ENCODE measurements at places on chromosomes 6 and 20. TPM values are rescaled to one million over a fixed set of nuclear protein-coding genes. Genes with fewer than 3 reads are reported as not detected.

- no peak for DNase-seq
These were observed 14.2 kb downstream of the VAPB start for GRCh38 chr20:58403272-58403671.

- no peak for DNase-seq
These were observed 344.6 kb downstream of the ZFAND3 start for GRCh38 chr6:38164131-38164481.

GRCh38 chr20:19815553-19815991 is 57.5 kb downstream of the RIN2 start:
- peak; percentile 99 for DNase-seq

DNA sequence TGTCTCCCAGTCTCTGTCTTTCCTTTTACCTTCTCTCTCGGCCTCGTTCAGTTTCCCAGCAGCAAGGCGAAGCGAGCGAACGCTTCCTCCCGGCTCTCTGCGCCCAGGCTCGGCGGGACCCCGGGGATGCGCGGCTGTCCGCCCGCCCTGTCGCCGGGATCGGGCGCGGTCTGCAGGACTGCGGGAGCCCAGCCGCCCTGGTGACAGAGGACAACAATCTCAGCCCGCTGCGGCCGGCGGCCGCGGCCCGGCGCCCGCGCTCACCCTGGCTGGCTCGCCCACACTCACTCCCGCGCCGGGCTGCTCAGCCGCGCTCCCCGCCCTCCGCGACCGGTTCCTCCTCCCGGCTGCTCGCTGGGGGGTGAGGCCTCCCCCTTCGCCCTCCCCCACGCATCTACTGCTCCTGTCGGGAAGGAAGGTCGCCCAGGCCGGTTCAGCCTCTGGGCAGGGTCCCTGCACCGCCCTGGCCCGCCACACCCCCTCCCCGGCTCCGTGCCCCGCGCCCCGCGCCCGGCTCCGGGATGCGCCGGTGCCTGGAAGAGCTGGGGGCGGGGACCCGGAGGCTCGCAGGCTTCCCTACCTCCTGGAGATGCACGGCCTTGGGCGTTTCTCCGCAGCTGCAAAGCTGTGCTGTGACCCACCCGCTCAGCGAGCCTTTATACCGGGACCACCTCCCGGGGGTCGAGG is 410 bp downstream of the SYNE1 start:
- peak; percentile 20 for DNase-seq

- DNase-seq, result no peak
These were observed at the start of gene MMP24 for GRCh38 chr20:35226126-35226883. Gene MMP24, plus strand, starts transcription at chr20:35226690. Its CDS starts 49 bp downstream, at chr20:35226739.

GRCh38 chr6:124055963-124056362 is 252.3 kb downstream of the NKAIN2 start:
- DNase-seq, result no peak

DNA sequence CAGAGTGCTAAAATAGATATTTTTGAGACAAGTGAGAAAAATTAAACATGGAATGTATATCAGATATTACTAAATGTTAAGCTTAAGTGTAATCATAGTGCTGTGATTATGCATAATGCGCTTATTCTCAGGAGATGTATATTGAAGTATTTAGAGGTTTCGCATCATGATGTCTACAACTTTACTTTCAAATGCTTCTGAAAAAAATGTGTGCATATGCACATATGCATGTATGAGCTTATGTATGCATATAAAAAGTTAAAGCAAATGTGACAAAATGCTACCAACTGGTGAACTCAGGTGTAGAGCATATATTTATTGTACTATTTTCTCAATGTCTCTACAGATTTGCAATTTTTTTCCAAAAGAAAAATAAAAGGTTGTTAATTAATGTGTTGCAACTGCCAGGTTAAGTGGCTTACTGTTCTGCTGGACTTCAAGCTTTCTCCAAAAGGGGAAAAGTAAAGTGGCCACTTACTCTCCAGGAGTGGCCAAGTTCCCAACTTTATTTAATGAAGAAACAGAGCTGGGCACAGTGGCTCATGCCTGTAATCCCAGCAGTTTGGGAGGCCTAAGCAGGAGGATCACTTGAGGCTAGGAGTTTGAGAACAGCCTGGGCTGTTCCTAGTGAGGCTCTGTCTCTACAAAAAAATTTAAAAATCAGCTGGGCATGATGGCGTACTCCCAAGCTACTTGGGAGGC is 48.9 kb downstream of the B4GALT5 start:
- no peak for DNase-seq

GRCh38 chr20:2162823-2163166 is 61.2 kb downstream of the STK35 start:
- no peak for DNase-seq

GRCh38 chr6:43373252-43373875 is 3.9 kb upstream of the ZNF318 start:
- no peak for DNase-seq

DNA sequence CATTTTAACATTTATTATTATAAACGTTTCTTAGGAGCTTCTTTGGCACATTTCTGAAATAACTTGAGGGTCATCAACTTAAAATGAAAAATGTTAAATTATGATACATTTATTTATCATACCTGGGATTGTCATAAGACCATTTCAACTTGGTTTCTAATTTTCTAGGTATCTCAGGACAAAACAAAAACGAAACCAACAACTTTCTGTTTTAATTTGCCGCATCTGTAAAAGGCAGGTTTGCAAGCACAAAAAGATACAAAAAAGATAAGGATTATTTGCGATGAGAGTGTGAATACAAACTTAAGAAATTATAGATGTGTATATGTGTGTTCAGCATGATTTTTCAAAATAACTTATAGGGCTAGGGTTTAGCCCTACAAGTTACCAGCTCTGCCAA is 395.0 kb upstream of the RUNX2 start:
- DNase-seq, result no peak

DNA sequence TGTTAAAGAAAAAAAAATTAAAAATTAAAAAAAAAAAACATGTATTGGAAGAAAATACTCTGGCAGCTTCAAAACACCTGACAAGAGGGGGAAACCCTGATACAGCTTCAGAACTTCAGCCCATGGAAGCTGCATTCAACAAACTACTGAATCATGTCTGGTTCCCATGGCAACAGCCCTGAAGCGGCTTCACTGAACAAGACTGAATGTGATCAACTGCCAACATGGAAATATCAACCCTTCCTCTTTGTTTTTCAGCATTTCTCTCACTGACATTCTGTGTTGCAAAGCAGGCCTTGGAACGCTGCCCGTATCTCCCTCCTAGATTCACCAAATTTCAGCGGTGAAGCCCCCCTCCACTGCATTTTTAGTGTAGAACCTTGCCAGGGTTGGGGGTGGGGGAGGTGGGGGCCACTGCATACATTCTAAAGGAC is 91.3 kb upstream of the SHLD1 start:
- peak; percentile 91 for DNase-seq

DNA sequence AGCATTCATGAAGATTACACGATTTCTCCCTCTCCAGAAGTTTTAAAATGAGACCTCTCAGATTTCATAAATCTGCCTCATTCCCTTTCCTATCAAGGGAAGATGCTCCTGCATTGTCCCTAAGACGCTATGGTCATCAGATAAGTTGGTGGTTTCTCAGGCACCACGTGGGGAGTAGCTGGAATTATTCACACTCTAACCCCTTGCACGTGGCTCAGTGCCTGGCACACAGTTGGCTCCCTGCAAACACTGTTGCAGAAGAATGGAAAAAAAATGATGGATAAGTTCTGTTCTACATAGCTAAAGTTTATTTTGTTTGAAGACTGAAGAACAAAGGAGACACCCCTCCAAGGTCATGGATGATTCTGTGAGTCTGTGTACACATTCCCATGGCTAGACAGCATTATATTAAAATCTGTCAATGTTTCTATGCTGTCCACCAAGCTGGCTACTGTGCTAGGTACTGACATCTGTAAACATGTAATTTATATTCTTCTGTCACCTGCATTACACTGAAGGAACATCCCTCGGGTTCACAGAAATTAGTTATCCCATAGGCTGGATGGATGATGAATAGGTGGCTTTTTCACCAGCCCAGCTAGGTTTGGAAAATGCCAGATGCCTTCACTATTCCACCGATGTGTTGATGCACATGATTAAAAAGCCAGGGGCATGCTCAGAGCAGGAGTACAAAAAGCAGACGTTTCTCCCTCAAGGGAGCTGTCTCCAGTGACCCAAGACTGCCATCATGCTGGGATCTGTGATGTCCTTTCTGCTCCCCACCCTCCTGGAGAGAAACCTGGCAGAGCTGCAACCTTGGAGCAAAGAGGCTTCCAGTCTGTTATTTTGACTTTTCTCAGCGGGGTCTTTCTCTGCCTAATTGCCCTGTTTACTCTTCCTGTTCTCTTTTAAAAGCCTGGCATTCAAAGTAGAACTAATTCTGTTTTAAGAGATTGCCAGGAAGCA is 610.5 kb downstream of the UTRN start:
- no peak for DNase-seq

- no peak for DNase-seq
These were observed 347.1 kb downstream of the ZFAND3 start for GRCh38 chr6:38166411-38167240.

GRCh38 chr6:100276311-100277057 is 188.2 kb downstream of the SIM1 start:
- peak; percentile 45 for DNase-seq

- no peak for DNase-seq
These were observed 162.0 kb upstream of the EPHA7 start for GRCh38 chr6:93581371-93581770.

- DNase-seq, result peak; percentile 72
These were observed 1.0 kb downstream of the LOC128125822 start for GRCh38 chr6:63573076-63573898.

DNA sequence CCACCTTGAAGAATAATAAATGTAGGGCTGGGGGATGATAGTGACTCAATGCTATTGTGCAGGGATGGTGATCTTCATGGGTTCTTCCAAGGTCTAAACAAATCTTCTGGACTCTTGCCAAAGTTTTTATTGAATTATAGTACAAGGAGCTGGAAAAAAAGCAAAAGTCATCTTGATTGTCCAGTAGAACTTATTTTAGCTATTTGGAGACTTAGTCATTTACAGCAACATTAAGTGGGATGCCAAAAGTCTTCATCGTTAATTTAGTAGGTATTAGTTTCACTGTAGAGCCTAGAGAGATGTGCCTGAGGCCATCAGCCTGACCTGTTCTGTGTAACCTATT is 212.9 kb upstream of the TBX18 start:
- no peak for DNase-seq

GRCh38 chr6:155523821-155524651 is 68.4 kb upstream of the NOX3 start:
- peak; percentile 87 for DNase-seq

DNA sequence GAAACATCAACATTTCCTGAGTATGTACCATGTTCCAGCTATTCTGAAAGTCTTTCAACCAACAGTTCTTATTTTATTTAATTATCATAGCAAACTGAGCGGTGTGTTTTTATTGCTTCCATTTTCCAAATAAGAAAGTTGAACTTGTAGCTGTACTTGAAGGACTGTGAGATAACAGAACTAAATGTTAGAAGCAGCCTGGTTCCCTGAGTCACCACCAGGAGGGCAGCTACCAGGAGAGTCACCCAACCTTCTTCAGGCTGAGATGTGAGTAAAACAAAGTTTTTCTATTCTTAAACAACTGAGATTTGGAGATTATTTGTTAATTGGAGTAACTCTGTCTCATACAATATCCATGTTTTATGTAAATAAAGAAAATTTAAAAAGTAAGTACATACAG is 403.4 kb downstream of the PKHD1 start:
- DNase-seq, result no peak

- peak; percentile 23 for DNase-seq
These were observed 69.7 kb downstream of the RFPL4B start for GRCh38 chr6:112416866-112417265.

PBOV1 gene
- not detected for total RNA-seq

TEAD3 gene
- total RNA-seq, result 9.6 TPM

LRRN4 gene
- not detected for total RNA-seq

NOX3 gene
- total RNA-seq, result not detected

PPIL1 gene
- total RNA-seq, result 12.8 TPM

SUN5 gene
- total RNA-seq, result not detected

MLN gene
- not detected for total RNA-seq

FUT9 gene
- total RNA-seq, result not detected

SCRT2 gene
- total RNA-seq, result not detected

NCOA6 gene
- 5.9 TPM for total RNA-seq

RNF217 gene
- total RNA-seq, result 13.2 TPM
